ENCODE measurements at places on chromosomes 1 and 21.
A peak's percentile ranks its signal among the peaks of the same experiment; 100 is the strongest.

DNA sequence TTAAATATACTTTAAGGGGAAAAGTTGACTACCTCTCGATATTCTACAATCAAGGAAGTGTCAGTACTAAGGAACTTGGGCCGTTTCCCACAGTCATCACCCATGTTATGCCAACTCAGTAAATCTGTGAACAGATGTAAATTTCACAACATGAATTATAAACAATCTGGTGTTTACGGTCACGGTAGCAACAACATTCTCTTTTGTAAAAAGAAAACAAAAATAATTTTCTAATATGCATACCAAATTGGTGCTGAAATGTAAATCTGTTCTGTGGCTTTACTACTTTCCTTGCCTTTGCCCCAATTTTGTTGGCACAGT is 1.2 kb downstream of the SH3GLB1 start:
- DNase-seq = peak; percentile 48

- DNase-seq = no peak
These were observed 193.6 kb downstream of the RGS7 start for GRCh38 chr1:241163363-241163762.

DNA sequence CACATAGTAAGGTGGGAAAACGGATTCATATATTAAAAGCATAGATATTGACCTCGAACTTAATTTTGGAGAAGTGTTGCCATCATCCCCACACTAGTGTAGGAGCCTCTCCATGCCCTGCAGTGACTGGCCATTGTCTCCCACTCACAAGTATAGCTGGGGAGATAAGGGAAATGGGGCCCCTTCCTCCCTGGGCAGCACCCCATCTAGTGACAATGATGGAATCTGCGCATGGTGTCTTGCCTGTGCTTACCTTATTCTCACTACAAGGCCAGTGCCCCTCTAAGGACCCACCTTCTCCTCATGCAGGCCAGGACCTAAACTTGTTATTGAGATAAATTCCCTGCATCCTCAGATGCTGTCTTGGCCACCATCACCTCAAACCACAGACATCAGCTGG is 374.9 kb downstream of the NTNG1 start:
- no peak for DNase-seq

- DNase-seq = no peak
These were observed 40.6 kb downstream of the CHRM3 start for GRCh38 chr1:239426821-239427475.

DNA sequence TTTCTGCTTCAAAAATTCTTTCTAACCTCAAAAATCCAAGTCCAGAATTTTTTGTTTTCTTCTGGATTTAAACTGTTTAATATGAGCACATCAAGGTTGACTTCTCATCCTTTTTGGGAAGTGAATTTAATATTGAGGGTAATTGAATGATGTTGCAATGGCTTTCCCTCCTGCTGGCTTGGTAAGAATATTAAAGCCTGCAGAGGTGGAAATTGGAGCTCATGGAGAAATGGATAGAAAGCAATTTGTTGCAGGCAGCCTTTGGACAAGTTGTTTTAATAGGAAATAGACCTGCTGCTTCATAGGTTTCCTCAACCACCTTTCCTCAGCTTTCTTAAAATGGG is 124.7 kb downstream of the SYT2 start:
- no peak for DNase-seq

- no peak for DNase-seq
These were observed 12.4 kb downstream of the CDA start for GRCh38 chr1:20601129-20601825.

- no peak for DNase-seq
These were observed 106.3 kb downstream of the HIVEP3 start for GRCh38 chr1:41812453-41812852.

DNA sequence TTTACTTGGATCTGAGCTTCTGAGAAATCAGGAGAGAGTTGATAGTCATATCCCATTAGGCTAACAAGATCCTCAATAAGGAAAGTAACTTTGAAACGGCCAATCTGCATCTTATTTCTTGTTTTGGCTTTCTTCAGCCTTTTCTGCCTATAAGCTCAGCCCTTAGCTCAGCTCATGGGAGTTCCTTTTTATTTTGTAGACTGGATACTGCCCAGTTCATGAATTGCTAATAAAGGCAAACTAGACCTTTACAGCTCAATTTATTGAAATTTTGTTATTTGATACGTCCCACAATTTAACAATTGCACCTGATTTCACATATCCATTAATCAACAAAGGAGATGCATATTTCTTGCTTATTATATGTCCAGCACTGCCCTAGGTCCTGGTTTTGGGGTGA is 22.7 kb downstream of the NENF start:
- no peak for DNase-seq

DNA sequence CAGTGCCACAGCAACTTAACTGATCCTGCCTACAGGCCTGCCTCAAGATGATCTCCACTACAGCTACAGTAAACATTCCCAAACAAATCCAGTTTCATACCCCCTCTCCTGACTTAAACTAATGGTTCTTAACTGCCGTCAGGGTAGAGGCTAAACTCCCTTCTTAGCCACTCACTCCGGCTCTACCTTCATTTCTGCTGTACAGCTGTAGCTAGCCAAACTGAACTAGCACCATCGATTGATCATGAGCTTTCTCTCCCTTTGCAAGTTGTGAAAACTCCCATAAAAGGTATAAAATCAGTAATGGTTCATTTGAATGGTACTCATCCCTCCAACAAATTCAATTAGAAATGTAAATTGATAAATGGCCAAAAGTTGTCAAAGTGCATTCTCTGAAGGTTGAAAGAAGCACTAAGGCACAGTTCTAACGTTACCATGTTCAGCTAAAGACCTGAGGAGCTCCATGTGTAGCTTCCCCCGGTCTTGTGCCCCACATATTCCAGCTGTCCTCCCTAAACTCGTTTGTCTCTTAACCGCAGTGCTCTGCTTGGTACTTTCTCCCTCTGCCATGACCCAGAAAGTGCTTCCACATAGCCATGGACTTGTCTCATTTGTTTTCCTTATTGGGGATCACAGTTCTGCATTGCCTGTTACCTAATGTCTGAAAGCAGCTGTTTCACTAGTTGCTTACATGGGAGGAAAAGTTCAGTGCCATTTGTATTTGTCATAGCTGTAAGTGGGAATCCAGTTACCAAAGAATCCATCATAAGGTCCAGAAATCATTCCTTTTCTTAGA is 49.8 kb downstream of the DHX9 start:
- DNase-seq = no peak

- no peak for DNase-seq
These were observed 8.3 kb downstream of the SHISA4 start for GRCh38 chr1:201896951-201897391.

GRCh38 chr1:204149635-204150565 is 1.9 kb downstream of the ETNK2 start:
- DNase-seq = no peak

GRCh38 chr1:29272147-29272907 is 36.0 kb downstream of the PTPRU start:
- no peak for DNase-seq

- DNase-seq = no peak
These were observed 4.1 kb upstream of the PLA2G2F start for GRCh38 chr1:20134995-20135394.

- DNase-seq = no peak
These were observed 40.6 kb upstream of the SLC2A1 start for GRCh38 chr1:42999308-42999707.

DNA sequence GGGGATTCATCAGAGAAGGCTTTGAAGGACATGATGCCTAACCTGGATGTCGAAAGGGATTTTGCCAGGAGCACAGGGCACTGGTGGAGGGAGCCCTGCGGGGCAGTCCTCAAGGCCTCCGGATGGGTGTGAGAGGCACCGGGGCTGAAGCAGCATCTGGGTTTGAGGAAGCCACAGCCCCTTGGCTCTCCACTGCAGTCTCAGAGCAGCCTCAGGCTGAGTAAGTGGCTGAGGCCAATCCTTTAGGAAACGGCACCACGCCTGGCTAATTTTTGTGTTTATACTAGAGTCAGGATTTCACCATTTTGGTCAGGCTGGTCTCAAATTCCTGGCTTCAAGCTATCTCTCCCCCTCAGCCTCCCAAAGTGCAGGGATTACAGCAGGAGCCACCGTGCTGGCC is 12.0 kb downstream of the ERVH48-1 start:
- no peak for DNase-seq

- DNase-seq = no peak
These were observed 47.2 kb upstream of the ERRFI1 start for GRCh38 chr1:8073112-8073855.

DNA sequence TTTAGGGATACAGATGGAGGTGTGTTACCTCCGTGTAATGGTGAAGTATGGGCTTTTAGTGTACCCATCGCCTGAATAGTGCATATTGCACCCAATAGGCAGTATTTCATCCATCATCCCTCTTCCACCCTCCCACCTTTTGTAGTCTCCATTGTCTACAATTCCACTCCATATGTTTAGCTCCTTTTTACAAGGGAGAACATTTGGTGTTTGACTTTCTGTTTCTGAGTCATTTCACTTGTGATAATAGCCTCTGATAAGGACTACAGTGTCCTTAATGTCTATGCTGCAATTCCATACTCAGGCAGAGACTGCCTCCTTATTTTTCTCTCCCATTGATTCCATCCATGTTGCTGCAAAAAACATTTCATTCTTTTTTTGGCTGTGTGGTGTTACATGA is 48.7 kb downstream of the OVGP1 start:
- no peak for DNase-seq

DNA sequence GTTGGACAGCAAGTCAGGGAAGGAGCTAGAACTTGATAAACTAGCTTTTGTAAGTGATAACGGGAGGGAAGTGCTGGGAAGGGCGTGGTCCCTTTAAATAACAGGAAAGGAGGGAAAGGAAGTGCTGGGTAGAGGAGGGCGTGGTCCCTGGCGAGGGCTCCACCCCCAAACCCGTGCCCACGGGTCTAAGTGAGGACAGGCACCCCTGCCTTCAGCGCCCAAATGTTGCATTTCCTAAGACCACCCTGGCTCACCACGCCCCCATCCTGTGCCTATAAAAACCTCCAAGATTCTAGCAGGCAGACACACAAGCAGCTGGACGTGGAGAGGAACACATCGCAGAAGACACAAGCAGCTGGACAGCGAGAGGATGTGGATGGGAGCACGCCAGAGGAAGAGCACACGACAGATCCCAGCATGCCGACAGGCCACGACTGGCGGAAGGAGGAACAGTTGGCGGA is 58.5 kb downstream of the PALMD start:
- peak; percentile 62 for DNase-seq

GRCh38 chr1:214571281-214571680 is 19.9 kb upstream of the PTPN14 start:
- no peak for DNase-seq

- no peak for DNase-seq
These were observed 163.8 kb downstream of the CHRM3 start for GRCh38 chr1:239550178-239550577.

DNA sequence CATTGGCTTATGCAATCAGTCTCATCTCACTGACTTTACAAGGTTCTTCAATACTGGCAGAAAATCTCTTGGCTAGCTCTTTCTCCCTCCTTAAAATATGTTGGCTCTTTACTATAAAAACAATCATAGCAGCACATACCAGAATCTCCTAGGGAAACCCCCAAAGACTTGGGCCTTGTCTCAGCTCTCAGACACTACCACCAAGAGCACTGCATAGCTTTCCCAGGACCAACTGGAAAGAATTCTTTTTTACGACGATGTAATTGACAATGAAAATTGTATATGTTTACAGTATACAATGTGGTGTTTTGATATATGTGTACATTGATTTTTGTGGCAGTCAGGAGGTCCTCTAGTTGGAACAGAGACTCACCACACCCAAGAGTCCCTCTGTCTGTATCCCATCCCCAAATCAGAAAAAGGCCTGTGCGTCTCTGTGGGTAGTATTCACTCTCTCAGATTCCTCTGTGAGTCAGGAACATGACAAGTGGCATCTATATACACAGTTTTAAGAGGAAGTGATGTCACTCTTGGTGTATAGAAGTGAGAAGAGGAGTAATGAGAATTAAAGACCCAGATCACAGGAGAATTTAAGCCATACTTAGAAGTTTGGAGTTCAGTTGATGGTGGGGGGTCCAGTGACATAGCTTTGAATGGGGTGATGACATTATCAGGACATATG is 21.1 kb downstream of the SMAP2 start:
- DNase-seq = no peak

- DNase-seq = no peak
These were observed 137.4 kb downstream of the FGGY start for GRCh38 chr1:59434336-59434735.

- DNase-seq = no peak
These were observed 97.8 kb downstream of the SLC45A1 start for GRCh38 chr1:8415526-8416278.

GRCh38 chr1:237864338-237865244 is 26.1 kb downstream of the ZP4 start:
- peak; percentile 29 for DNase-seq

- DNase-seq = peak; percentile 52
These were observed 15.2 kb downstream of the ITPKB start for GRCh38 chr1:226723657-226724532.

DNA sequence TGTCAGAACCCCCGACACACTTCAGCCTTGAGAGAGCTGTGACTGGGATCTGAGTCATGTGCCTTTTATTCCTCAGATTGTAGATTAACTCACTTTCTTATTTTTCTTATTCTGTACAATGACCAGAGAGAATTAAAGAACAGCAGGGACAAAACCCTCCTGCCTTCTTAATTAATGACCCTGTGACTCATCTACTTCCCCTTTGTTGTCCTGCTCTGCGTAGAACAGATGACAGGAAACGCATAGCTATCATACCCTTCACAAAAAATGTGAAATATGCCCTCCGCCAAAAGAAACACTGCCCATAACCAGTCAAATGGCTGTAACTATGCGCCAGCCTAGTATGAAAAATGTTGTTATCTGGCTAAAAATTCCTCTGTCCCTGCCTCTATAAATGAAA is 9.1 kb upstream of the PADI2 start:
- no peak for DNase-seq

DNA sequence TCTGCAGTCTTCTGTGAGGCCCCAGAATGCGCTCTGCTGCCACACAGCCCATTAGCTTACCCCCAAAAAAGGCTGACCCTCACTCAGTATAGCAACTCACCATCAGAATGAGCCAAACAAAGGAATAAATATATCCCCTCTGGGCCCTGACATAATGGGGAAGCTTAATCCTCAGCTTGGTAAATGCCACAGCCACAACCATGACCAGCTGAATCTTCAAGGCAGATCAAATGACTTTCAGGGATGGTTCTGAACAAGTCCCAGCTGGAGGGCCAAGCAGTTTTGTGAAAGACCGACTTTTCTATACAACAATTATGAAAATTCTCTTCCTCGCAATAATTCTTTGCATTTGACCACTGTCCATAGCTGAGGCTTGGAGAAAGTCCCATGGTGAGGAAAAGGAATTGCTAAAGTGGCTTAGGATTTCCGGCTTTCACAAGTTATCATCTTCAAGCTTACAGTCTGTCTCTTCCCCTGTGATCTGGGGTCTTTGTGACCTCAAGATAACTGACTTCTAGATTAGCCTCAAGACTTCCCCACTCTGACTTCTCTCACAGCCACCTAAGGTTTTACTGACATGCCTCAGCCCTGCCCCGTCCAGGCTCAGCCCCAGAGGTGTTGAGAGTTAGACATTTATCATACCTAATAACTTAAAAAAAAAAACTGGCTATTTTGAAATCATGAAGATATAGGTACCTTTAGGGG is 47.8 kb upstream of the PBX1 start:
- no peak for DNase-seq

All from NCI-H1694 treated with DMSO at 0.1 percent for 48 hours (cell line).